ENCODE measurements at places on chromosomes 5 and 9.
A peak's percentile ranks its signal among the peaks of the same experiment; 100 is the strongest.

- DNase-seq, result no peak
These were observed 275.4 kb upstream of the RGMB start for GRCh38 chr5:98498028-98498427.

DNA sequence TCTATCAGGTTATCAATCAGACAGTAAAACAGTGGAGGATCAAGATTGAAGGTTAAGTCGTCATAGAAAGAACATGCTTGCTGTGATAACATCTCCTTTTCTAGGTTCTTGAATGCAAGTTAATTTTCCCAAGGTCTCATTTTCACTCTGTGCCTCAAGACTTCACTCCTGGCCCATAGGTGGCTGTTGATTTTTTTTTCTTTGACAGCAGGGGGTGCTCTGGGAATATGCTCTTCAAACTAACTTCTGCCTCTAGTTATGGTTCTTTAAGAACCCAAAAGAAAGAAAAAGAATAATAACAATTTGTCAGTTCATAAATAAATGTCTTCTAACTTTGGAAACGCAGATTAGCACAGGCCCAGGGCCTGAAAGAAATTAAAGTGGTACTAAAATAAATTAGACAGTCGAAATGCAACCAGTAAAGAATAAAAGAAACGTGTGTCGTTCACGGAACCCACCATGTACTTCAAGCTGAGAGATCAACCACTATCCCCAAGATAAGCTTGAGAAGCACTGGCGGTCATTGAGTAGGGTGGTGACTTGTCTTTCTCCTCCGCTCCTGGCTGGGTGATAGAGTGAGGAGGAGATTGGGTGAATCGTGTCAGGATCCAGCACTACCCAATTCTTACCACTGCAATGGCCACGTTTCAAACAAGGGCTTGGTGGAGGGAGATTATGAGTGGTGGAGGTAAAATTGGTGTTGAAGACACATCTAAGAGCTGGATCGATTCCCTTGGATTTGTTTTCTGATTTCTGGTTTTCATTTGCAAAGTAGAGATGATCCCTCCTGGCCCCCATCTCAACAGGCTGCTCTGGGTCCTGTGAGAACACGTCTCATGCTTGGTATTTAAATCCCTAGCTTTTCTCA lies 93.4 kb upstream of the IRX4 start:
- DNase-seq, result no peak

DNA sequence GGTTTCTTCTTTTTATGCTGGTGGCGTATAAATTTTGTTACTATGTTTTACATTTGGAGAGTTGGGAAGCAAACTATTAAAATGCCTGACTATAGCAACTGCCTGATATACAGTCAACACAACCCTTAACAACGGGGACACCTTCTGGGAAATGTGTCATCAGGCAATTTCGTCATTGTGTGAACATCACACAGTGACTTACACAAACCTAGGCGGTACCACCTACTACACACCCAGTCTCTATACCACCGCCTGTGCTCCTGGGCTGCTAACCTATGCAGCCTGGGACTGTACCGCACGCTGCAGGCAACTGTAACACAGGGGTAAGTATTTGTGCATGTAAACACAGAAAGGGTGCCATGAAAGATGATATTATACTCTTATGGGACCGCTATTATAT lies 1.3 kb upstream of the CDHR2 start:
- DNase-seq, result no peak

DNA sequence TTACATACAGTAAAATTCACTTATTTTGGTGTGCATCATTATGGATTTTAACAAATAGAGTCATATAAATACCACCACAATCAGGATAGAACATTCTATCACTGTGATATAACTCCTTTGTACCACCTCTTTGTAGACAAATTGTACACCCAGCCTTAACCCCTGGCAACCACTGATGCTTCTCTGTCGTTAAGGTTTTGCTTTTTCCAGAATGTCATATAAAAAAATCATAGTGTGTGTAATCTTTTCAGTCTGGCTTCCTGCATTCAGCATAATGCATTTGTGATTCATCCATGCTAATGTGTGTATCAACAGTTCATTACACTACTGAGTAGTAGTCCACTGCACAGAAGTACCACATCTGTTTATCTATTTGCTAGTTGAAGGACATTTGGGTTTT lies 81.2 kb downstream of the ARSB start:
- DNase-seq, result no peak

GRCh38 chr5:142922223-142922952 lies 152.2 kb downstream of the ARHGAP26 start:
- no peak for DNase-seq

- DNase-seq, result no peak
These were observed 28.1 kb downstream of the ADGRD2 start for GRCh38 chr9:124478354-124478753.

GRCh38 chr5:134103998-134104654 lies 10.4 kb upstream of the TCF7 start:
- no peak for DNase-seq

- no peak for DNase-seq
These were observed 479.6 kb upstream of the KLF4 start for GRCh38 chr9:107969141-107969540.

- no peak for DNase-seq
These were observed 192.0 kb downstream of the BRINP1 start for GRCh38 chr9:119177196-119177595.

DNA sequence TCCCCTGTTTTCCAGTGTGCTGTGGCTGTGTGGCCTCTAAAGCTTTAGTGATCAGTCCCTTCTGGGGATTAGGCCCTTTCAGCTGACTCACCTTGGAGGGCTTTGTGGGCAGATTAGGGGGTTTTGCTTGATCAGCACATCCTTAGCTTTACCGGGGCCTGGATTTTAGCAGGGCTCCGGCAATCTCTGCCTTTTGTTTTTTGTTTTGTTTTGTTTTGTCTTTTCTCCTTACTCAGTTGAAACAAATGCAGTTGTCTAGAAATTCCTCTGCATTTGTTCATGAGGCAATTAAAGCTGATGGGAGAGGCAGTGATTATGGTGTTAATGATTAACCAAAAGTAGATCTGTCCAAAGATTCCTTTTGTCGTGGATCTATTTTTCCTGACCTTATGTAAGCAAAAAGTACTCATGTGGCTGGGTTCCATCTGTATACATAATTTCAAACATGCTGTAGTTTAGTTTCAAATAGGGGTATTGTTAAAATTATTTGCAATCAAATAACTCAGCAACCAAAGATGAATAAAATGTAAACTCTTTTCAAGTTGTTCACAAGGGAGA lies 5.2 kb upstream of the TDRD7 start:
- no peak for DNase-seq

DNA sequence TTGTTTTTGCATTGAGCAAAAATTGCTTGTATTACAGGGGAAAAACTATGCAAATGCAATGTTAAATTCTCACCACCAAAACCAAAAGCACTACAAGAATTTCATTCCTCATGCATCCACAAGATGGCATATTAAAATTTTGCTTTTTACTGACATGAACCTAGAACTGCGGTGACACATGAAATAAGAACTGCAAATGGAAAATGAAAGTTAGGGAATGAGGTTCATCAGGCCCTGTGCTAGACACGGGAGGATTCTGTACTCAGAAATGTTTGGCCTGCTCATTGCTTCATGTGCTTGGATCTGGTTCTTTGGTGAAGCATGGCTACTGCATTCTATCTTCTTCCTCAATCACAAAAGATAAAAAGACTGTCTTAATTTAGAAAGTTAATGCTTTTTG lies 9.1 kb upstream of the RFK start:
- peak; percentile 12 for DNase-seq

DNA sequence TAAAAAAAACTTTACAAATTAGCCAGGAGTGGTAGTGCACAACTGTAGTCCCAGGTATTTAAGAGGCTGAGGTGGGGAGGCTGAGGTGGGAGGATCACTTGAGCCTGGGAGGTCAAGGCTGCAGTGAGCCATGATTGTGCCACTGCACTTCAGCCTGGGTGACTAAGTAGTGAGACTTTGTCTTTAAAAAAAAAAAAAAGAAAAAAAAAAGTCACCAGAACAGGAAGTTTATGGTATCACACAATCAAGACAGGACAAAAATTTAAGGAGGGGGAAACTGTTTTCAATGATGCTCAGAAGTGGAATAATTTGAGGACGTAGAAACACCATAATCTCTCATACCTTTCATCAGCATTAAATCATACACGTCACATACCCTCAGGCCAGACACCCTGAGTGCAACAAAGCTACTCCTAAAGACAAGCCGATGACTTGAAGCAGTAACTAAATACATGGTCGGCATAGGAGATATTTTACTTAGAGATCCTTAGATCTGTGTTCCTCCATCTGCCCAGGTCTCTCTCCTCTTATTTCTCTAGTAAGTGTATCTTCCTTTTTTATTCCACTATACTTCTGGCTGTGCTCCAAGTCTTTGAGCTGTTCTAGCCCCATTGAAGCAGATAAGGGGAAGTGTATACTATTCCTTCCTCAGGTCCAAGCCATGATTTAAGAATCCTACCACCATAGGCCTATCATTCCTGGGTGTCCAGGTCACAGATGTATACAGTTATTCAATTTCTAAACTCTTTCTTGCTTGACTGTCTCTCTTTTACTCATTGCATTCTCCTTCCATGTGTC lies 91.3 kb upstream of the APC start:
- no peak for DNase-seq

- no peak for DNase-seq
These were observed 84.6 kb downstream of the COL5A1 start for GRCh38 chr9:134726026-134726721.

DNA sequence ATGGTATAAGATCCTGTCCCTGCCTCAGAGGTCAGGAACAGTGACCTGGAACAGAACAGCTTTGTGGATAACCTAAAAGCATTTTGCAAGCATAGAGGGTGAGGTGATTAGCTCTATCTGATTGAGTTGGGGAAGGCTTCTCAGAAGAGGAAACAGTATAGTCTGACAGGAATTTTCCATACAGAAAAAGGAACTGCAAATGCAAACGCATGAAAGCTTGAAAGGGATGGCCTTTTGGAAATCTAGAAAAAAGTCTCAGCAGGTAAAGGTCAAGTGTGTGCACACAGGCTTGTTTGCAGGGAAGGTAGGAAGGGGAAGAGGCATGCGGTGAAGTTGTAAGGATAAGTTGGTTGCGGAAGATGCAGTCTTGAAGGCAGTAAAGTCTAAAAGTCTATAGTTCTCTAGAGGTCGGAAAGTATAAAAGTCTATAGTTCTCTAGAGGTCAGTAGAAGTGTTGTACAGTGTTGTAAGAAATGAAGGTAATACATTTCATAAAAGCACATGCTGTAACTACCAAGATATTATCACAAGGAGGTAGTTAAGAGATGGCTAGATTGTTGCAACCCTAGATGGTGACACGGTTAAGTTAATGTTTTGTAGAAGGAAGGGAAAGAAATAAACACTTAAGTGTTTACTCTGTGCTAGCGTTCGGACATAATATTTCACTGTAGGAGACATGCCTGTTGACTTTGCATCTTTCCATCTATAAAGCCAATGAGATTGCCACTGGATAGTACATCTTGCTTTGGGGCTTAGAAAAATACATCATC lies 16.7 kb upstream of the HSPB3 start:
- no peak for DNase-seq

GRCh38 chr9:32385152-32385884 lies 875 bp downstream of the ACO1 start:
- DNase-seq, result no peak

GRCh38 chr9:21708260-21708711 lies 94.2 kb upstream of the MTAP start:
- DNase-seq, result no peak

DNA sequence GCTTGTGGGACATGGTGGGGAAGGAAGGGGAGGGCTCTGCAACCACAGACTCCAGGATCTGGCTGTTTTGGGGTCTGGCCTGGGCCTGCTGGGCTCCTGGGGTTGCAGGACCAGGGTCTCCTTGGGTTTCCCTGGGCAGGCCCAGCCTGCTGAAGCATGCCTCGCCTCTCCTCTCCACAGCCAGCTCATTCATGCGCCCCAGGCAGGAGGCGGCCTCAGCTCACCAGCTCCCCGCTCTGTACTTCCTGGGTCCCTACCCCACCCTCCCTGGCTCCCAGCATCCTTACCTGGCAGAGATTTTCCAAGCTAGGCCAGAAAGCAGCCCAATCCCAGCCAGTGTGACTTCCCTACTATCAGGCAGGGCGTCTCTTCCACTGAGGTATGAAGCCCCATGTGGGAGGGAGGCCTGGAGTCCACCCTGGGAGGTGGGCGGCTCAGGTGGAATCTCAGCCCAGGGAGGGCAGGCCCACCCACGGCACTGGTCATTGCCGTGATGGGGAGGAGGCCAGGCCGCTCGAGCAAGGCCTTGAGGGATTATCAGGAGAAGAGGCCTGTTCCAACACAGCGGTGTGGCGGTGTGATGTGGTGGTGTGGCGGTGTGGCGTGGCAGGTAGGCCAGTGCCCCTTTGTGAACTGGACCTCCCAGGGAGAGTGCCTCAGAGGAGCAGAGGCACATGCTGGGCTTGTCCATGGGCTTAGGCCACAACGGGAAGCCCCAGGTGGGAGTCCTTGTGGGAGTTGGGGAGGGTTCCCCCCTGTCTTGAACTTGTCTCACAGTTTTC lies 103.4 kb downstream of the DAB2IP start:
- no peak for DNase-seq

GRCh38 chr9:133752739-133753446 lies 14.7 kb upstream of the SARDH start:
- no peak for DNase-seq

GRCh38 chr5:149063017-149063687 lies at the start of gene SH3TC2:
TSS of gene SH3TC2 (minus strand) at chr5:149063062. CDS start at chr5:149063022, 40 bp downstream.
- no peak for DNase-seq

DNA sequence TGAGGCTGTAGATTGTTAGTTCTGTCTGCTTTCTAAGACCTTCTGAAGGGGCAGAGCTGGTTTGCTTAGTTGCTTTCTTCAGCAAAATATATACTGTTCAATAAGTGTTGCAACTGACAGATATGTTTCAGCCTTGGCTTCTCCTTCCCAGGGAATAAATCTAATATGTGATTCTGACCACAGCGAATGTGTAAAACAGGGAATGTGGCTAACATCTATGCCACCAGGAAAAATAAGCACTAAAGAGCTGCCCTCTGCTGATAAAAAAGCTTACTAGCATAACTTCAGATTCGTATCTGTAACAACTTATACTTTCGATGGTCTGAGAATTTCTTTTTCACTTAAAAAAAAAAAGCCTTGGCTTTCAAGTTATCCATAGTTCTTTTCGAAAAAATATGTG lies 13.0 kb upstream of the OSMR start:
- no peak for DNase-seq

DNA sequence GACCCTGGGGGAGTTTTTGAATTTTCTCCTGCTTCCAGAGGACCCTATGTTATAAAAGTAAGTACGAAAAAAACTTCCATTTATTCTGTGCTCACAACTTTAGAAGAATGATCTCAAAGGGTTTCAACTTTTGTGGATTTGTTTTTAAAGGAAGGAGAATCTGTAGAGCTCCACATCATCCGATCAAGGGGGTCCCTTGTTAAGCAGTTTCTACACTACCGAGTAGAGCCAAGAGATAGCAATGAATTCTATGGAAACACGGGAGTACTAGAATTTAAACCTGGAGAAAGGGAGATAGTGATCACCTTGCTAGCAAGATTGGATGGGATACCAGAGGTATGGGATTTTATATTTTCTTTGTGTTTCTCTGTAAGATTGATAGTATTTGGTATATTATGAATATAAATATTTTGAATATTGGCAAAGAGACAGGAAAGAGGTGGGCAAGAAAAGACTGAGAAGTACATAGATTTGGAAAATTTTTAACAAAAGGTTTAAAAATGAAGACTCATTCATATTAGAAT lies 84.2 kb downstream of the ADGRV1 start:
- no peak for DNase-seq

GRCh38 chr9:78280982-78281668 lies 15.8 kb upstream of the PSAT1 start:
- no peak for DNase-seq

GRCh38 chr9:2013743-2014475 lies 1.2 kb upstream of the SMARCA2 start:
- DNase-seq, result no peak

- no peak for DNase-seq
These were observed 2.3 kb upstream of the SYK start for GRCh38 chr9:90799271-90799852.

- DNase-seq, result no peak
These were observed 213.0 kb upstream of the IL12B start for GRCh38 chr5:159543326-159543725.
